ENCODE measurements at places on chromosomes 16 and 17.

DNA sequence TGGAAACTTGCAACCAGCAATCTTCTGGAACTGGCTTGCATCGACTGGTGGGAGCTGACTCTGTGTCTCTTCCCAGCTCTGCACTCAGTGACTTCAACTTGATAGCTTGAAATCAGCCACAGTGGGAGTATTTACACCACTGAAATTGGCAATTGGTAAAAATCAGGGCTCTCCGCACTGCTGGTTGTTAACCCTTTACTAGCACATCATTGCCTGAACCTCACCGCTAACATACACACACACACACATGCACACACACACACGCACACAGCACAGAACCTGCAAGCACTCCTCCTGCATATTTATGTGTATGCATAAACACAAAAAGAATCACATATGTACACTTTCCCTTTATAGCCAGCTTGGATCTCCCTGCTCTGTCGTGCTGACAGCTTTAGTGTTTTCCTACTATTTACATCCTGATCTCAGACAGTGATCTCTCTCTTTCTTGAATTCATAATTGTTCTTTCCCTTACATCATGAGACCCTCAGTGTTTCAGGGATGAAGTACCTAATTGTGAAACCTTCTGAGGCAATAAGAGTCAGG is 7.9 kb upstream of the TMIGD1 start:
- no peak for DNase-seq

GRCh38 chr17:57625957-57626356 is 119.1 kb downstream of the CCDC182 start:
- no peak for DNase-seq

DNA sequence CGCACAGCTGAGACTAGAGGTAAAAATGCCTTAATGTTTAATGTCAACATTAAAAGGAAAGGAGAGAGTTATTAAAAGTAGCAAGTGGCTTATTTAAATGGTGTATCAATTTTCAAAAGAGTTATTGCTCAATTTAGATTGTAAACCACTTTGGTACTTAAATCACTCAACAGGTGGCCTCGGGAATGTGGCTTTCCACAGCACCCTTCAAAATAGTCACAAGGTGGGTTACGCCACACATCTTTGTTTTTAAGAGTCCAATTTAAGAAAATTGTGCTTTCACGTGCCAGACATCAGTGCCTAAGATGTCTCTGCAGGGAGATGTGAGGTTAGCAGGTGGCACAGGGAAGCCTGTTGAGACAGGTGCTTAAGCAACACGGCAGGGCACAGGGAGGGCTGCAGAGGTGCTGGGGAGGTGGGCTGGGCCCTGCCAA is 27.5 kb upstream of the ADCY7 start:
- no peak for DNase-seq

DNA sequence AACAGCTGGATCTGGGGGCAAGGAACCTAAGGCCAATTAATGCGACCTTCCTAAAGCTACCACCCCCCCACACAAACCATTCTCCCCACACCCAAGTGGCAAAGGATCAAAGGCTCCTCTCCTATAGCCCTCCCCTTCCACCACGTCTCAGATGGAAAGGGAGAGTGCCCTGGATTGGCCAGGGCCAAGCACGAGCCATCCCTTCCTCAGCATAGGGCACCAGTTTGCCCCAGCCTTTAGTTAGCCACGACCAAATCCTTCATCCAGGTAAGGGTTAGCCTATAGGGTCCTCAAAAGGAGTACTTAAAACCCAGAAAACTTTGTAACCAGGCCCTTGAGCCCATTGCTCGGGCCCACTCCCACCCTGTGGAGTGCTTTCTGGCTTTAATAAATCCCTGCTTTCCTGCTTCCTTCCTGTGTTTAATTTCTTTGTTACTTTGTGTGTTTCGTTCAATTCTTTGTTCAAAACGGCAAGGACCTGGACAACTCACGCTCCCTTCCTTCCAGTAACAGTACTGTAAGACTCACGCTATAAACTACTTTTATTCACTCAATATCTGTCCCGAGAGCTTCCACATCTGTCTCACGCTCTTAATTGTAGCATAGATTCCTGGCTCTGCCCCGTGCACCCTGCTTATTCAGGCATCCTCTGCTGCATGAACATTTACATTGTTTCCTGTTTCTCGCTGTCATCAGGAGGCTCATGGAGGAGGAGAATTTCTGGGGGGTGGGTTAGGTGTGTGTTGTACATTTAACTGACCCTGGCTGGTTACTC is 62.3 kb downstream of the TNFRSF13B start:
- DNase-seq = no peak

DNA sequence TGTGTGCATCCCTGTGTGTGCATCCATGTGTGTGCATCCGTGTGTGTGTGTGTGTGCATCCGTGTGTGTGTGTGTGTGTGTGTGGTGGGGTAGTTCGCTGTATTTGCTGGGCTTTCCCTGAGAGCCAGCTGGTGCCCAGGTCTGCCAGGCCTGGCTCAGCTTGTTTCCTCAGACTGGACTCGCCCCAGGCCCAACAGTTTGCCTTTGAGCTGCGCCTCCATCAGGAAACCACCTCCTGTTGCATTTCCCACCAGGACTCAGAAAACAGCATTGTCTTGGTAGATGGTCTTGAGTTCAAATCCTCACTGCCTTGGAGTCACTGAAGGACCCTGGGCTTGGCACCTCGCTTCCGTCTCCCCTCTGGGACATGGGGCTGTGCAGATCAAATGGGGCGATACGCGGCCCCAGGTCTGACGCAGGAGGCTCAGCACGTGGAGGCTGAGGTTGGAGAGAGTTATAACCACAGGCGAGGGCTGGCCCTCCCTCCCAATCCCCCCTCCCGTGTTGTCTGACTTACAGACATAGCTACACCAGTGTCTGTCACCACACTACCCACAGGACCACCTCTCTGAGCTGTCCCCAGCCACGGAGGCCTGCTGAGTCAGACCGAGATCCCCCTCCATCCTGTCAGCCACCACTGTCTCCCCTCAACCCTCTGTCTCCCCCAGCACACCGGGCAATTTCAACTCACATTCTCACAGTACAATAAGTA is 4.7 kb downstream of the ITGAE start:
- DNase-seq = no peak

- DNase-seq = no peak
These were observed 145.6 kb upstream of the TBX2 start for GRCh38 chr17:61253937-61254574.
